ENCODE measurements at places on chromosomes 4 and X. TPM values are rescaled to one million over a fixed set of nuclear protein-coding genes. Genes with fewer than 3 reads are reported as not detected.

GRCh38 chr4:125346616-125347015 is 31.9 kb downstream of the FAT4 start:
- H3K27ac ChIP-seq: no peak overlapping the region
- no peaks in the 10 kb centered on the region for H3K4me1 ChIP-seq
- no peak for DNase-seq
- no peaks in the 10 kb centered on the region for H3K27me3 ChIP-seq
- H3K4me3 ChIP-seq: no peak overlapping the region
- no peaks in the 10 kb centered on the region for H3K36me3 ChIP-seq

- H3K4me1 ChIP-seq: no peaks in the 10 kb centered on the region
- H3K36me3 ChIP-seq: no peaks in the 10 kb centered on the region
- no peak overlapping the region for H3K27ac ChIP-seq
- H3K4me3 ChIP-seq: no peak overlapping the region
These were observed 417.5 kb downstream of the KCNIP4 start for GRCh38 chr4:21531048-21531447.

DNA sequence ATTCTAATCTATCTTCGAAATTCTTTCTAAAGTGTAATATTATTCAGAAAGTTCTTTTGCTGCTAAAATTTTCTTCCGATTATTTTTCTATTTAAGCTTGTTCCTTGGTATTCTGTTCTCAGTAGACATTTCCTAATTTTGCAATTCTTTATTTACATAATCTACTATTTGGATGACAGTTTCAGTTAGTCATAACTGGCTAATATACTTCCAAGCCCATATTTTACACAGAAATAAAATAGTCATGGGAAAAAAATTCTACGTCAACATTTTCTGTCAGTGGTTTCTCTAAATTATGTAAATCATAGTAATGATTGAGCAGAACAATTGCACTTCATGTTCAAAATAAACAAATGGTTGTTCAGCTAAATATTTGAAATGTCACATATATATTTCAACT is 178.0 kb upstream of the ANKRD50 start:
- no peaks in the 10 kb centered on the region for H3K4me1 ChIP-seq
- H3K27me3 ChIP-seq: no peaks in the 10 kb centered on the region
- no peak overlapping the region for H3K4me3 ChIP-seq
- no peaks in the 10 kb centered on the region for H3K36me3 ChIP-seq

DNA sequence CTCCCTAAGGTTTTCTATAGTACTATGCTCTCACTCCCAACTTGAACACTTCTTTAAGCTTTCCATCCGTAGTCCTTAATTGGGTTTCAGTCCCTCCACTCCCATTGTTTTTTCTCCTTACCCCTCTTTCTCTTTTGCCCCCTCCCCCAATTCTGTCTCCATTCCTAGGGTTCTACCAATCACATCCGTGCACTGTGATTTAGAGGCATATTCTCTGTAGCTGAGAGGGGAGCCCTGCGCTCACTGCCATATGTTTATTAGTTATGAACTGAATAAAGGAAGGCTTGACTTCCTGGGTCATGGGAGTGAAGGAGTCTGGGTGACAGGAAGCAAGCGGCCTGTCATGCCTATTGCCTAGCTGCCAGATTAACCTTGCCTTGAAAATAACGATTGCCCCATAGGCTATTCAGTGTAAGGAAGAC is 471 bp downstream of the MCTS1 start:
- H3K27ac ChIP-seq: peak overlapping the region; percentile 87
- no peaks in the 10 kb centered on the region for H3K36me3 ChIP-seq
- no peaks in the 10 kb centered on the region for H3K27me3 ChIP-seq
- peak; percentile 36 for DNase-seq

DNA sequence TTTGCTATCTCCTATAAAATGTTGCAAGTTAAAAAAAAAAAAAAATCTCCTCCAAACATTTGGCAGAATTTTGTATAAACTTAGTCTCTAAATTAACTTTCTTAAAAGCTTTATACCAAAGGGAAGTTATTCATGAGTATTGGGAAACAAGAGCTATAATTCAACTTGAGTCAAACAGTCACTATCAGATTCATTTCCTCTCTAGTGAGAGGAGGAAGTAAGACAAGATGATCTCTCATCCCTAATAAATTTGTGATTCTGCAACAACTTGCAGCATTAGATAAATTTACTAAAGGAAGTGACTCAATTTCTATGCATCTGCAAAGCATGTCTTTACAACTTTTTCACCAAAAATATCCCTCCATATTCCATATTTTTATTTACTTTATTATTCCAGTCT is 135.4 kb upstream of the GNPDA2 start:
- no peak for DNase-seq
- no peak overlapping the region for H3K4me3 ChIP-seq
- no peak overlapping the region for H3K27ac ChIP-seq
- no peaks in the 10 kb centered on the region for H3K4me1 ChIP-seq
- H3K36me3 ChIP-seq: no peaks in the 10 kb centered on the region

DNA sequence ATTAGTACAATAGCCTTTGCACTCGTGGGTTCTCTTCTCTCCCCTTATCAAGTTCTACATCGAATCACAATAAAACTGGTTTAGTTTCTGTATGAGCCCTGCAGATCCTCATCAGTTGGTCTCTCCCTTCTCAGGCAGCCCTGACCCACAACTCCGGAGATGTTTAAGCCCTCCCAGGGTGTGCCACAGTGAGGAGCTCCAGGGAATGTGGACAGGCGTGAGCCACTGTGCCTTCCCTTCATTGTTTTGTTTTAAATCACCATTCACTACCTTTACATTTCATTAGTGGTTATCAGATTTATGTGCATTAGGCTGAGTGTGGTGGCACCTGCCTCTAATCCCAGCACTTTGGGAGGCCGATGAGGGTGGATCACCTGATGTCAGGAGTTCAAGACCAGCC is 133.2 kb downstream of the LARP7 start:
- no peaks in the 10 kb centered on the region for H3K27me3 ChIP-seq
- H3K4me1 ChIP-seq: no peaks in the 10 kb centered on the region
- DNase-seq: no peak
- no peak overlapping the region for H3K27ac ChIP-seq
- no peak overlapping the region for H3K4me3 ChIP-seq
- no peaks in the 10 kb centered on the region for H3K36me3 ChIP-seq

DNA sequence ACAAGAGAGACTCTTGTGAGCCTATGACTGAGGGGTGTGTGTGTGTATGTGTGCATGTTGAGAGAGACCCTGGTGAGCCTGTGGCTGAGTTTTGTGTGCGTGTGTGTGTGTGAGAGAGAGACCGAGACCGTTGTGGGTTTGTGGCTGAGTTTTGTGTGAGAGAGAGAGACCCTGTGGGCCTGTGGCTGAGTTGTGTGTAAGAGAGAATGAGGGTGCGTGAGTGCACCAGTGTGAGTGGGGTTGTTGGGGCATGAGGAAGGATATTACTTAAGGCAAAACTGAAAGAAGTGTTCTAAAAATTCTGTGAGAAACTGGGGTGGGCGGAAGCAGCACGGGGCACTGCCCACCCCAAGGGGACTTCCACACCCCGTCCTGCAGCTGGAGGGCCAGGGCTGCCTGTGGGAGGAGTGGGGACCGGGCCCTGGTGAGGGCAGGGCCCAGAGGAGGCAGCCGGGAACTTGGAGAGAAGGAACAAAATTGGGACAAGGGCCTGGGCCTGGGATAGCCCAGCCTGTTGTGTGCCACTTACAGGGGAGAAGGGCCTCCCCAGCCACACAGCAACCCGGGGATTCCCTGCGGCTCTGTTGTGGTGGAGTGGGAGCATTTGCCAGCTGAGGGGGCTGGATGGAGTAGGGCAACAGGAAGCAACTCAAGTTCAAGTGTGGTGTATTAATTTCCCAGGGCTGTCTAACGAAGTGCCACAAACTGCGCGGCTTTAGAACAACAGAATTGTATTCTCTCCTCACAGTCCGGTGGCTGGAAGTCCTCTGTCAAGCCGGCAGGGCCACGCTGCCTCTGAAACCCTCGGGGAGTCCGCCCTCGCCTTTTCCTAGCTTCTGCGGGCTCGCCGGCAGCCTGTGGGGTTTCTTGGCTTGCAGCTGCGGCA is 22.1 kb downstream of the TMEM131L start:
- no peaks in the 10 kb centered on the region for H3K27me3 ChIP-seq
- H3K4me3 ChIP-seq: no peak overlapping the region
- DNase-seq: peak; percentile 67
- H3K4me1 ChIP-seq: peaks cover 50% of the 10 kb centered on the region
- H3K36me3 ChIP-seq: no peaks in the 10 kb centered on the region

DNA sequence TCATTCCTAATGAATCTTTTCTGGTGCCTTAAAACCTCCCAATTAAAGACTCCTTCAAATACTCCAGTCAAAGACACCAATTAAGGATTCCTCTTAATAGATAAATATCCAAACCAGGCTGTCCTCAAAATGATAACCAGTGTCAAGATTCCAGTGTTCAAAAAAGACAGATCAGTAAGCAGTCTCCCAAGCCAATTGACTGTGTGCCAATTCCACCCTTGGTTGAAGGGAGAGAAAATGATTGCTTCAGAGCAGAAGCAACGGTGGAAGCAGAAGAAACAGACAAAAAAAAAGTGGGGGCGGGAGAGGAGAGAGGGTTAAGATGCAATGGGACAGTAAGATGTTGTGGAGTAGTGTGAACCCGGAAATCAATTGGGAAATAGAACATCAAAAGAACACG is 216.0 kb upstream of the FTHL17 start:
- no peaks in the 10 kb centered on the region for H3K27me3 ChIP-seq
- no peaks in the 10 kb centered on the region for H3K36me3 ChIP-seq
- no peak overlapping the region for H3K27ac ChIP-seq
- no peak for DNase-seq
- no peak overlapping the region for H3K4me3 ChIP-seq

DNA sequence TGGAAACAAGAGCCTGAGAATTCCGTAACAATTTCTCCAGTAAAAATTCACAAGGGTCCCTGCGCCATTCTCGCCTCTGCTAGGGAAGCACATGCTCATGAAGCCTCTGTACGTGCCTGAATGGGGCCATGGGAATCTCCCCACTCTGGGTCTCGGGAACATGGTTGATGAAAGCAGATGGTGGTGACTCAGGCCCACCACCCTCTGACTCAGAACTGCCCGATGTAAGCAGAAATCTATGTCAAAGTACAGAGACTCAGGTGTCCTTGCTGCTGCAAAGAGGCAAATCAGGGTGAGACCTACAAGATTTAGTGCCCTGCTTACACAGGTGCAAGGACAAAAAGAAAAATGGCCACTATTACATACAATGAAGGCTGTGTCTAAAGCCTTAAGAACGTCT is 65.0 kb downstream of the SCD5 start:
- H3K36me3 ChIP-seq: no peaks in the 10 kb centered on the region
- H3K4me1 ChIP-seq: no peaks in the 10 kb centered on the region
- no peaks in the 10 kb centered on the region for H3K27me3 ChIP-seq

DNA sequence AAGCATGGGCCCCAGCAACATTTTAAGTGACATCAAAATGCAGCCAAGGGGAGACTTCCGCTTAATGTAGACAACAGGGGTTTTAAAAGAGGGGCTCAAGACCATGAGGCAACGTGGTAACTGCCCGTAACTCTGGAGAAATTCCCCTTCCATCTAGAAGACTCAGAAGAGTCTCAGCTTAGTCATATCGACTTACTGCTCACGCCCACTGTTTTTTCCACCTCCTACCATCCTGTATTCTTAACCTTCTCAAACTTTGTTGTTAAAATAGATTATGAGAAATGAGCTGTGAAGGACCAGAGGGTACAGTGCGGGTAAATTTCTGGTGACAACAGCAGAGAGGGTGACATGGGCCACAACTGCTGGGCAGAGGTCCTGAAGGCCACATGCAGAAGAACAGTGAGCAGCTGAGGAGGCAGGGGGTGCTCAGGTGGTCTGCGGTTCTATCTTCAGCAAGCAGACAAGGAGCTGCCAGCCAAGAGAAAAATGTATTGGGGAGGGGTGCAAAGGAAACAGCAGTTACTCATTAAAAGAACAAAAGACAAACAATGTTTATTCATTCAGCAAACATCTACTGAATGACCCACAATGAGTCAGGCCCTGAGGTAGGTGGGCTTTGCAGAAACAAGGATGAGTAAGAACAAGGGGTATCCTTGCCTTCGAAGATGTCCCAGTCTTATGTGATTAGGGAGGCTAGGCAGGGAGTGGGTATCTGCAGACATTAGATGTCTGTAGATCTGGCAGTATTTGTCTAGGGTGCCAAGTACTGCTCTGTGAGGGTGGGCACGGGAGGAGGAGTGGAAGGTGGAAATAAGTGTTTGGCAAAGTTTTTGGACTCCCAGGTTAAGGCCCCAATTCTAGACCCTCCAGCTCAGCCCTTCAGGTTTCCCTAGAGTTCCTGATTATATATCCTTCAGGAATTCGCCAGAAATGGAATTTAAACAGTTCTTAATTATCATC is 175.3 kb downstream of the TSPAN5 start:
- no peaks in the 10 kb centered on the region for H3K4me1 ChIP-seq
- no peak for DNase-seq
- no peaks in the 10 kb centered on the region for H3K27me3 ChIP-seq
- no peak overlapping the region for H3K27ac ChIP-seq

DNA sequence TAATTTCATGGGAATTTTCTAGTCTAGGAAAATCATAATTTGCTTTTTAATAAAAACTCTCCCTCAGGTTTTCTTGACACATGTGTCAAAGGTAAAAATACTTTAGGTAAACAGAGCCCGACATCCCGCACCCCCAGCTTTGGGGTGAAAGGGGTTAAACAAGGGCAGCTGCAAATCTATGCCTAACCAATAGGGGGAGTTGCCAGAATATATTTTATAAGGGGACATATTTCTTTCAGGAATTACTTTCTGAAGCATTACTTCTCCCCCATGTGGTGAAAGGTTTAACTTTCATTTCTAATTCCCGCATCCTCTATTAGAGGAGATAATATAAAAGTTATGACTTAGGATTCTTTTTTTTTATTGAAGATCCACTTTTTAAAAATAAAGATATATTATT is 53.9 kb upstream of the HEPH start:
- H3K36me3 ChIP-seq: no peaks in the 10 kb centered on the region
- no peak for DNase-seq
- no peaks in the 10 kb centered on the region for H3K4me1 ChIP-seq
- H3K27ac ChIP-seq: no peak overlapping the region
- no peaks in the 10 kb centered on the region for H3K27me3 ChIP-seq

GRCh38 chr4:53066155-53066554 is 204.0 kb downstream of the RASL11B start:
- no peak overlapping the region for H3K27ac ChIP-seq
- no peak for DNase-seq
- no peaks in the 10 kb centered on the region for H3K4me1 ChIP-seq
- H3K36me3 ChIP-seq: no peaks in the 10 kb centered on the region

GRCh38 chr4:7126981-7127380 is 59.1 kb upstream of the GRPEL1 start:
- no peaks in the 10 kb centered on the region for H3K36me3 ChIP-seq
- no peaks in the 10 kb centered on the region for H3K4me1 ChIP-seq
- H3K27me3 ChIP-seq: no peaks in the 10 kb centered on the region
- H3K4me3 ChIP-seq: no peak overlapping the region
- DNase-seq: no peak

The NPY5R gene
- total RNA-seq: 0.11 TPM

The POU3F4 gene
- total RNA-seq: not detected

The PTPN13 gene
- total RNA-seq: 108 TPM

The CXorf49B gene
- not detected for total RNA-seq

The EPHA5 gene
- total RNA-seq: not detected

The RBMXL3 gene
- total RNA-seq: not detected

The LIMCH1 gene
- total RNA-seq: 383 TPM

Data from upper lobe of left lung (tissue), 6 donors.